Prostate gland (tissue), 2 donors: ENCODE measurements at places on chromosomes 7 and 10. TPM values are rescaled to one million over a fixed set of nuclear protein-coding genes. Genes with fewer than 3 reads are reported as not detected.
A peak's percentile ranks its signal among the peaks of the same experiment; 100 is the strongest.

GRCh38 chr7:37684927-37685326, 1.4 kb downstream of the GPR141 start:
- DNase-seq = no peak

- no peak for DNase-seq
Measured at GRCh38 chr7:71976645-71977044, 435.5 kb downstream of the CALN1 start.

DNA sequence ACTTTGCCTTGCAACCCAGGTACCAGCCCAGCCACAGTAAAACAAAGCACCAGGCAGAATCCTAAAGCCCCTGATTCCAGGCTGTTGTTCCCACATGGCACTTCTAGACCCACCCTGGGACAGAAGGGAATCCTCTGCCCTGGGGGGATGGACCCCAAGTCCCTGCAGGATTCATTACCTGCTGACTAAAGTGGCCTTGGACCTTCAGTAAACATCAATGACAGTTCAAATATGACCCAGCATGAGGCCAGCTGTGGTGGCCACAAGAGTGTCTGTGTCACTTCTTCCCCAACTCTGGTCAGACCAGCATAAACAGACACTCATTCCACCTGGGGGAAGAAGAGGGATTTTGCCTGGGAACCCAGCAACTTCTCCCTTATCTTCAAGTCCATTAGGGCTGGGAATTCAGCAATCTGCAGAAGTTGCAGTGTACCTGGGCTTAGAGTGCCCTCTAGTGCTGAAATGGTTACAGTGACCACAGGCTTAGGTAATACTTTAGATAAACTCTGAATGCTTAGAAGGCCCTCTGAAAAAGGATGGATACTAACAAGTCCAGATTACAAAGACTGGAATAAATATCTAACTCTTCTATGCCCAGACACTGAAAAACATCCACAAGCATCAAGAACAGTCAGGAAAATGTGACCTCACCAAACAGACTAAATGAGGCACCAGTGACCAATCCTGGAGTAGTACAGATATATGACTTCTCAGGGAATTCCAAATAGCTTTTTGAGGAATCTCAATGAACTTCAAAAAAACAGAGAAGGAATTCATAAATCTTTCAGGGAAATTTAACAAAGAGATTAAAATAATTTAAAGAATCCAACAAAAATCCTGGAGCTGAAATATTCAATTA, 108.5 kb upstream of the TMEM168 start:
- no peak for DNase-seq

DNA sequence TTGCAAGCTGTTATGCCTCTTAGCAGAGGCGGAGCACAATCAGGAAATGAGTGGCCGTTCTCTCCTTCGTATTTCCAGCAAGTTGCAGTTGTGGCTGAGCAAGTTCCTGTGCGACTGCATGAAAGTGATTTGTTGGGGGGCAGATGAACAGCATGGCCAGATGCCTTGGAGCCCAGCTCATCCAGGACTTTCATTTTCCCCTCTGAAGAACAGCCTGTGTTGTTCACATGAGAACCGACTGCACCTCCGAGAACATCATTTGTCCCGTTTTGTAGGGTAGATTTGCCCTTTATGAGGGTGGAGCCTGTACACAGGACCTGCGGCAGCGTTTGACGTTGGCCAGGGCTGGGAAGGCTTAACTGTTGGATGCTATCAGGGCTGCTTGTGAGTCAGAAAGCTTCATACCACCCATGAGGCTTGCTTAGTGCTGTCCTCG, 4.4 kb downstream of the BAG3 start:
- DNase-seq = peak; percentile 44

GRCh38 chr7:31028417-31028992, 23.6 kb upstream of the ADCYAP1R1 start:
- DNase-seq = no peak

DNA sequence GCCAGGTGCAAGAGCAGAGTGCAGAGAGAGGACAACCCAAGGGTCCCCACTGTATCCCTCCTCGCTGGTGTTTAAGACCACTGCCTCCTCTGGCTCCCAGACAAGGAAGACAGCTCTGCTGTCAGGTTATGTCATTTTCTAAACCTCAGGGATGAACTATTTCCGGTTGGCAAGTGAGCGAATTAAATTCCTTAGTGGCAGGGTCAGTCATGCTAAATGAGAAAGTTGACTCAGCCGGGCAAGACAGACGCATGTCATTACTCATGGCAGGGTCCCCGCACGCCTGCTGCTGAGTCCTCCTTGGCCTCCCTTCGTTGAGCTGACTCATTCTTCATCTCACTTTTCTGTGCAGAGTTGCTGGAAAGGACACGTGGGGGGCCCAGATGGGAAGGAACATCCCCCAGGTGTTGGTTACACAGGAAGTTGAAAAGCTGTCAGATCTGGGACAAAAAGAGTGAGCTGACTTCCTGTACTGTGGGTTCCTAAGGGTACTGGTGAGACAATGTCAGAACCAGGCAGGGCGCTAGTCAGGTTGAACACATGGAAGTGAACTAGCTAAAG, 47.1 kb upstream of the UCN3 start:
- no peak for DNase-seq

The PCLO gene
- 14.5 TPM for total RNA-seq

The ARL5B gene
- total RNA-seq = 10.7 TPM

The PTN gene
- 96.6 TPM for total RNA-seq

The GPR85 gene
- total RNA-seq = 0.50 TPM

The CLCN1 gene
- total RNA-seq = 0.23 TPM

The SPRN gene
- total RNA-seq = 0.09 TPM
